ENCODE measurements at places on chromosomes 12 and 14. TPM values are rescaled to one million over a fixed set of nuclear protein-coding genes. Genes with fewer than 3 reads are reported as not detected.

DIABLO gene
- total RNA-seq = 52.0 TPM

TROAP gene
- 2.8 TPM for total RNA-seq

SLCO1C1 gene
- total RNA-seq = 24.4 TPM

SLC7A8 gene
- 5.0 TPM for total RNA-seq

KRT81 gene
- not detected for total RNA-seq

ZFHX2 gene
- 5.0 TPM for total RNA-seq

NKX2-1 gene
- total RNA-seq = 1.6 TPM

RD3L gene
- total RNA-seq = not detected

MPHOSPH9 gene
- total RNA-seq = 121 TPM

RND1 gene
- 29.1 TPM for total RNA-seq

A2M gene
- total RNA-seq = 48.8 TPM

ZNF268 gene
- total RNA-seq = 61.7 TPM

IAPP gene
- not detected for total RNA-seq

Data from parietal lobe (tissue), 2 donors.